ENCODE measurements at places on chromosomes 12 and 14.
A peak's percentile ranks its signal among the peaks of the same experiment; 100 is the strongest.

DNA sequence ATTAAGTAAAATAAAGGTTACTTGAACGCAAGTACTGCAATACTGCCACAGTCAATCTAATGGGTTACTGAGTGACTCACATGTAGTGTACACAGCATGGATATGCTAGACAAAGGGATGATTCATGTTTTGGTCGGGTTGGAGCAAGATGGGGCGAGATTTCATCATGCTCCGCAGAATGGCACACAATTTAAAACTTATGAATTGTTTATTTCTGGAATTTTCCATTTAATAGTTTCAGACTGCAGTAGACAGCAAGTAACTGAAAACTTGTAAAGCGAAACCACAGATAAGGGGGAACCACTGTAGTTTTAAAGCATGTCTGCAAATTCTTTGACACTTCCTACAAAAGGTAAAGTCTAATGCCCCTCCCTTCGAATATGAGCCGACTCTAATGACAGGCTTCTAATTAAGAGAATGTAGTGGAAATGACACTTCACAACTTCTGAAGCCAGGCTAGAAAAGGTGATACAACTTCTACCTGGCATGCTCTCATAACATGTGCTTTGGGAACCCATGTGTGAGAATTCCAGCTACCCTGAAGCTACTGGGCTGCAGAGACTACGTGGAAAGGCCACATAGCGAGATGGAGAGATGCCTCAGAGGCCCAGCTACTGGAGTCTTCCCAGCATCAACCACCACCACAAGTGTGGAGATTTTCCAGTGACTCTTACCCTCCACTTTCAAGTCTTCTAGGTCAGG, 13.9 kb upstream of the TCP11L2 start:
- no peak for DNase-seq

- no peak for DNase-seq
Observed at GRCh38 chr14:65373671-65374039, 38.9 kb upstream of the FUT8 start.

DNA sequence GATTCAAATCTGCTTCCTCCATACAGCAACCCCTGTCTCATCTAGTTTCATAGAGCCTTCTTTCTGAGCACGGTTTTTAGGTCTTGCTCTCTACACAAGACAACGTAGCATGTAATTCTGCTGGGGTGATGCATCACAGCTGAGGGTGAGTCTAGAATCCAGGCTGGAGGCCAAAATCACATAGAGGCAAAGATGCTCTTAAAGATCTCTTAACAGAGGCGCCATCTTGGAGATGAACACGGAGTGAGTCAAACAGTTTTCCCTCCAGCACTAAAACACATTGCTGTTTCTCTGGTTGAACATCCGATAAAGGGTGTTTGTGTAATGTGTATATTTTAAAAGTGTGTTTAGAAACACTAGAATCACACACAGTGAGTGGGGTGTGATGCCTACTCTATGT, 78.9 kb downstream of the NOS1 start:
- no peak for DNase-seq

GRCh38 chr14:50402965-50403364, 6.3 kb upstream of the CDKL1 start:
- DNase-seq: no peak

DNA sequence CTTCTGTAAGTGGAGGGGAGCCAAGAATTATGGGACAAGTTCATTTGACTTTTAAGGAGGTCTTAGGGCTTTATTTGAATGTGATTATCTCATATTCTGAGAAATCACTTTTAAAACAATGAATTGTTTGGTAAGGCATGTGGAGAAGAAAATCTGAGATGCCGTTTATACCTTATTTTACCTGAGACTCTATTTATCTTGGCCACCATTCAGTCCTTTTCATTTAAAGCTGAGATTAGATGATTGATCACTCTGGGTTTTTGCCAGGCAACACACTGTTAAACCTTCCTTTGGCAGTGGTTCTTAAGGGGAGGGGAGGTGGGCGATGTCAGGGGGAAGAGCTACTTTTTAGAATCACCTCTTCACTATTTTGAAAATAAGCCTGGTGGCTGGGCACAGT, 11.4 kb downstream of the CAND1 start:
- no peak for DNase-seq

- DNase-seq: peak; percentile 47
Observed at GRCh38 chr14:63759456-63759855, 31.6 kb upstream of the SGPP1 start.

- DNase-seq: no peak
Observed at GRCh38 chr14:53380052-53380866, 227.1 kb upstream of the DDHD1 start.

- DNase-seq: no peak
Observed at GRCh38 chr12:14024591-14024990, 43.2 kb upstream of the GRIN2B start.

DNA sequence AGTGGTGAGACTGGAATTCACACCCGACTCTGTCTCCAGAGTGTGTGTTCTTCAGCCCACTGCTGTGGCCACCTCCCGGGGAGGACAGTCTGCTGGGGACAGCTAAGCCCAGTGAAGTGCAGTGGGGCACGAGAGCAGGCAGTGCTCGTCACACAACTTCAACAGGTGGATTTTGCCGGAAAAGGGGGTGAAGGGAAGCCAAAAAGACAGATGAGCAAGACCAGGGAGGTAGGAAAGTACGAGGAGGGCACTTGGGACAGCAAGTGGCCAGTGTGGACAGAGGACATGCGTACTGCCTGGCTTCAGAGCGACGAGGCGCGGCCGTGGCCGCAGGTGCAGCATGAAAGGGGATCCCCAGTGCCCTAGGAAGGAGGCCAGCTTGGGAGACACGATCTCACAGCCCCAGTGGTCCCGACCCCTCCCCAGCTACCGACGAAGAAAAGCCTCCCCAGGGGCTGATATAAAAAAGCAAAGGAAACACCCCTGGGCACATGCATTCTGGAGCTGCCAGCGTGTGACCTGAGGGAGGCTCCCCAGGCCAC, 96.1 kb downstream of the FBXL14 start:
- no peak for DNase-seq

DNA sequence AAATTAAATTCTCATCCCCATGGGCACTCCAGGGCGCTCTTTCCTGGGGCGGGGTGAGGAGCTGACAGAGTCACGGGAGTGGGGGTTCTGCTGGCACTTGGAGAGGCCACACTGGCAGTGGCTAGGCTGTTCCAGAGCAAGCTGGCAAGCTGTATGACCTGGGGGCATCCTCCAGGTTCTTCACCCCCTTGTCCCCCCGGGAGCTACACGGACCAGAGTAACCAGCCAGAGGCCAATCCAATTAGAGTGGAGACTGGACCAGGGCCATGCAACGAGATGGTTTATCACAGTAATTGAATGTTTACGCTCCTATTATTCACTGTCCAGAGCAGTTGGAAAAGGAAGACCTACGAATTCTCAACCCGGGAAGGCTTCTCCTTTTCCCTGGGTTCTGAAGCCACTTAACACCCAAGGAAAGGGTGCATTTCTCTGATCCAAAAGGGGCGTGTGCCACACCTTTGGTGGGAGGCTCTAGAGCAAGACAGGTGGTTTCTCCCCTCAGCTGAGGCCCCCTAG, 43.8 kb upstream of the PNMA1 start:
- no peak for DNase-seq

DNA sequence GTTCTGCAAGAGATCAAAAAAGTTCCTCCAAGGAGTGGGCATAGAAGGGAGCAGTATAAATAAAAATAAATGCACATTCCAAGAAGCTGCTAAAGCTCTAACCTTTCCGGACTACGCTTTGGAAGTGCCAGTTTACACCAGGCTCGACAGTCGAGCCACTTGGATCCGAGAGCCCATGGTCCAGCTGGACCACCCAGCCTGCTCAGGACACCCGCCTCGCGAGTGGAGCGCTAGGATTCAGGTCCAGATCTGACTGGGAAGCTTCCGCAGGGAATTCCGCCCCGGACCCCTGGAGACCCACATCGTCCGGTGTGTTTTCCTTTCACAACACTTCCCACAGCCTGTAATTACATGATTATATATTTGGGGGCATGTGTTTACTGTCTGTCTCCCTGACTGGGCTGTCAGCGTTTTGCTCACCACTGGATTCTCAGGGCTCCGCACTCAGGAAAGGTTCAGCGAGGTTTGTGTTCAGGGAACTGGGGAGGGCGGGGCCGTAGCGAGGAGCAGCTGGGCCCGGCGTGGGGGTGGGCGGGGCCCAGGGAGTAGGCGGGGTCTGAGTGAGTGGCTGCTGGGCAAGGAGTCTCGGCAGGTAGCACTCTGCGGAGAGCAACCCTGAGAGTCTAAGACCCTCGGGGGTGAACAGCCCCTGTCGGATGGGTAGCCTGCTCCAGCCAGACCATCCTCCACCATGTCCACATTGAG, 52.3 kb upstream of the TMEM263 start:
- peak; percentile 55 for DNase-seq

GRCh38 chr14:73457924-73458182, 493 bp downstream of the NUMB start:
- no peak for DNase-seq

DNA sequence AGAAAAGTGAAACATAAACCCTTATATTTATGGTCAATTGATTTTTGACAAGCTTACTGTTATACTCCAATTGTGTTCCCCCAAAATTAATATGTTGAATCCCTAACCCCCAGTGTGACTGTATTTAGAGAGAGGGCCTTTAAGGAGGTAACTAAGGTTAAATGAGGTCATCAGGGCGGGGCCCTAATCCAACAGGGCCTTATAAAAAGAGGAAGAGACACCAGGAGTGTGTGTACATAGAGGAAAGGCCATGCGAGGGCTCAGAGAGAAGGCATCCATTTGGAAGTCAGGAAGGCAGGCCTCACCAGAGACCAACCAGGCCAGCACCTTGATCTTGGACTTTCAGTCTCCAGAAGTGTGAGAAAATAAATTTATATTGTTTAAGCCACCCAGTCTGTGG, 6.5 kb upstream of the VTI1B start:
- no peak for DNase-seq

DNA sequence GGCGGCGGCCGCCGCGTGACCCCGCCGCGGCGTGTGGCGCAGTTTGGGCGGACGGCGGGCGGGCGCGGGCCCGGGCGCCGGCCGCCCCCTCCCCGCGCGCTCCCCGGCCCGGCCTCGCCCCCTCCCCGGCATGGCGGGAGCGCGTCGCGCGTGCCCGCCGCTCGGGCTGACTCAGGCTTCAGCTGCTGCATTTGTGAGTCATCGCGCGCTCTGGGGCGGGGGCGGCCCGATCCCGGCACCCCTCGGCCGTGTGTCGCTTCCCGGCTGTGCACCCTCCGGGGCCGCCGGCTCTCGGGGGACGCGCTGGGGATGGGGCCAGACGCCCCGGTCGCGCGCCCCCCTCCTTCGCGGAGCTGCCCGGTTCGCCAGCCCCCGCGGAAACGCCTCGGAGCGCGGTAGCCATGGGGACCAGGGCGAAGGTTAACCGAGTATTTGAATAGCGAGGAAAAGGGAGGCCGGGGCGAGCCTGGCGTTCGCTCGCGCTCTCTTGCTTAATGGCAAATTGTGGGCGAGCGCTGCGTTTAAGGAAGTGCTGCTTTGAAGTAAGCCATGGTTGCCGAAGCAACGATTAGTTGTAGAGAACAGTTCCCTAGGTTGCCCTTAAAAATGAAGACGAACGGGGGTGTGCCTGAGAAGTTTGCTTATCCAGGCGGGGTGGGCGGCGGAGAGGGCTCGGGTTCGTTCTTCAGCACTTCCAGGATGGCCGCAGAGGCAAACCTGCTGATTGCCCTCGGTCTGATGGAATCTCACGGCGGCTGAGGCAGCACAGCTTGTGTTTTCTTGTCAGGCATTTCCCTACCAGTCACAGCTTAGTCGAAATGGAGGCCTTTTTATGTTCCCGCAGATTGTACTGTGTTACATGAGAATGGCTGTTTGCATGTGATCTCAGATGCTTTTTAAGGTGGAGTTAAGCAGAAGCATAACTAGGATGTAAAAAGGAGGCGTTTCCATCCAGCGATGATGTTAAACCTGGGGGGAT, 896 bp downstream of the EIF5 start:
- peak; percentile 50 for DNase-seq

DNA sequence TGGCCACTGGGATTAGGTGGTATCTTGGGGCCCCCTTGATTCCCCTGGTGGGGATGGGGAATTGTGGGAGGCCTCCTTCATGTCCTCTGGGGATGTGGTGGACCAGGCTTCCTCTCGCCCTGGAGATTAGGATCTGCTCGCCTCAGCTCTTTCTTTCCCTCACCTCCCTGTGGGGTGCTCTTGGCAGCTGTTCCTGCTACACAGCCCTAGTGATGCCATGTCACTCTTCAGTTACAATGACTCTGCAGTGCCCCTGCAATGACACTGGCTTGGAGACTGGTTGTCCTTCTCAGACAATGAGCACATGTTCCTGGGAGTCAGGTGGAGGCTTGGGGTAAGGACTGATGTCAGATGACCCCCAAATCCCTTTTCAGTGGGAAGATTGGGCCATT, 83.9 kb downstream of the ADCK1 start:
- DNase-seq: no peak

GRCh38 chr12:109358154-109358869, 10.6 kb downstream of the MYO1H start:
- no peak for DNase-seq

DNA sequence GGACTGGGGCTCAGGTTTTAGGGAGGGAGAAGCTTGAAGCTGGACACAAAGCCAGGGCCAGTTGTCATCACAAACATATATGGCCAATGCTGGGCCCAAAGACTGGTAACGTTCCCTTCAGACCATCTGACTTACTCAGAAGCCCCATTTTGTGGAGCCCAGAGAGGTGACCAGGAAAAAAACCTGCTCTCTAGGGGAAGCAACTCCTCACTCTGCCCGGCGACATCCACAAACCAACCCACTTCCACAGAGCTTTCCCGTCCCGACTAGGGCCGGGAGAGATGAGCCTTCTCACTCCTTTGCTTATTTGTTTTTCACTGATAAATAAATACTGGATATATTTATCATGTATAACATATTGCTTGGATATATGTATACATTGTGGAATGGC, 180.9 kb upstream of the RTL1 start:
- no peak for DNase-seq

DNA sequence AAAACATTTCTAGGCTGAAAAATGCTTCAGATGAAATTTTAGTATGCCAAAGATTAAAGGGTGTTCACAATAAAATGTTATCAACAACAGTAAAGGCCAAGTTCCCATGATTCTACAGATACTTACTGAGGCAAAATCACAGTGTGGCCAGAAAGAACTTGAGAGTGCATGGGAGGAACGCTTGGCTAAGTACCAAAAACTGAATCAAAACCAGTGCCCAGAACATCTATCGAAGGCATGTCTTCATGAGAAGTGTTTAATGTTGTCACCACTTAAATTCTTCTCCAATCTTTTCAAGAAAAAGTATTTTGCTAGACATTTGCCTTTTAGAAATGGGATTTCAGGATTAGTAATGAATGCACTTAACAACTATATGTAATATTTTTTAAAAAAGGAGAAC, 41.5 kb downstream of the KIF21A start:
- no peak for DNase-seq

- DNase-seq: no peak
Observed at GRCh38 chr12:77058740-77059139, 6.6 kb downstream of the E2F7 start.
